ENCODE measurements at places on chromosomes 16 and 17.
A peak's percentile ranks its signal among the peaks of the same experiment; 100 is the strongest.

- peak; percentile 64 for DNase-seq
These were observed 725 bp downstream of the ABCA3 start for GRCh38 chr16:2339521-2340484.

DNA sequence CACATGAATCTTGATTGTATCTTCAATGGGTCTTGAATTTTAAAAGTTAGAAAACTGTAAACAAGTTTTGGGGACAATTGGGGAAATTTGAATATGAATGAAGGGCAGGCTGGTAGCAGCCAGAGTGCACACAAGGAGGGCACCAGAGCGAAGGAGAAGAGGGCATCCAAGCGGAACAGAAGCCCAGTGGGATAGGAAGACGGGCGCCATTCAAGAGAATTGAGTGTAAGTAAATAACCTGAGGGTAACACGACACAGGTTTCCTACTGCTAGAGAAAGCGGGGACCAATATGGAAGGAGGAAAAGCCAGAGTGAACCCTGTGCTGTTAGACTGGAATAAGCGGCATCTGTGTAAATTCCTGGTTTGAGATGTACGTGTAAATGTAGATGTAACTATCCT is 115.1 kb upstream of the CCL2 start:
- DNase-seq, result no peak

DNA sequence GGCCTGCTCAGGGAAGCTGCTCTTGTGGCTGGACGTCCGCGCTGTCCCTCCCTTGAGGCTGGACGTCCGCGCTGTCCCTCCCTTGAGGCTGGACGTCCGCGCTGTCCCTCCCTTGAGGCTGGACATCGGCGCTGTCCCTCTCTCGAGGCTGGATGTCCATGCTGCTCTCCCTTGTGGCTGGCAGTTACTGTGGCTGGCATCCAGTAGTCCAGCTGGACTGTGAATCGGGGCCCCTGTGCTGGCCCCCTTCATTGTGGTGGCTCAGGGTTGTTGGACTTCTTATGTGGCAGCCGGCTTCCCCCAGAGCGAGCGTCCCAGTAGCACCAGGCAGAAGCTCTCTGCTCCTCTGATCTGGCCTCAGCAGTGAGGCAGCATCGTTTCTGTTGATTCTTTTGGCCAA is 141.5 kb downstream of the IRF8 start:
- no peak for DNase-seq

DNA sequence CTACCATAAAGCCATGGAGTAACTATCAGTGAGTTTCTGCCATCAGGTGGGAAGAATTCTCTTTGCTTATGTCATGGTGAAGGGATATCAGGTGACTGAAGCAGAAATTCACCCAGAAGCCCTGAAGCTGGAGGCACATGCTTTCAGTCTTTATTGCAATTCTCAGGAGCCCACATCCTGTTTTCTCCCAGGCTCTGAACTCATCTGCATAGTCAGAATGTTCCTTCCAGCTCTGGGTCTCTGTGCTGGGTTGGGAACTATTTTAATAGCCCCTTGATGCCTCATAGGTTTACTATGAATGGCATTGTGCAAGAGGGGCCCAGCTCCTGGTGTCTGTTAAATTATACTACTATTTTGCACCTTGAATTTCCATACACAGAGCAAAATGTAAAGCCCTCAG is 198.4 kb upstream of the SOX9 start:
- DNase-seq, result no peak

GRCh38 chr17:39757931-39758873 is 20.5 kb downstream of the GRB7 start:
- peak; percentile 64 for DNase-seq

GRCh38 chr17:19805006-19805405 is 56.9 kb upstream of the ALDH3A1 start:
- DNase-seq, result no peak

DNA sequence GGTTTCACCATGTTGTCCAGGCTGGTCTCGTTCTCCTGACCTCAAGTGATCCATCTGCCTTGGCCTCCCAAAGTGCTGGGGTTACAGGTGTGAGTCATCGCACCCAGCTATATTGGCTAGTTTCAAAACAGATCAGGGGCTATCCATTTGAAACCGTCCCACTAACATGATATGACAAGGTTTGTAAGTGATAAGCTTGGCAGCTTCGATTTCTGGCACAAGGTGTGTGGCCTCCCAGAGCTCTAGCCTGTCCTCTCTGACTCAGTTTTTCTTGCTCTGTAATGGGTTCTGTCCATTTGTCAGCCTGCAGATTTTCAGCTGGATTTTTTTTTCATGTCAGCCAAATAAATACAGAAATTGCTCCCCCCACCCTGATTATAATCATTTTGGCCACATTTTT is 31.8 kb upstream of the TENT4B start:
- no peak for DNase-seq

GRCh38 chr17:31907342-31907962 is 5.9 kb upstream of the UTP6 start:
- DNase-seq, result no peak

GRCh38 chr16:8070506-8070905 is 519.8 kb downstream of the TMEM114 start:
- no peak for DNase-seq

GRCh38 chr17:71869841-71870545 is 250.8 kb upstream of the SOX9 start:
- DNase-seq, result no peak

DNA sequence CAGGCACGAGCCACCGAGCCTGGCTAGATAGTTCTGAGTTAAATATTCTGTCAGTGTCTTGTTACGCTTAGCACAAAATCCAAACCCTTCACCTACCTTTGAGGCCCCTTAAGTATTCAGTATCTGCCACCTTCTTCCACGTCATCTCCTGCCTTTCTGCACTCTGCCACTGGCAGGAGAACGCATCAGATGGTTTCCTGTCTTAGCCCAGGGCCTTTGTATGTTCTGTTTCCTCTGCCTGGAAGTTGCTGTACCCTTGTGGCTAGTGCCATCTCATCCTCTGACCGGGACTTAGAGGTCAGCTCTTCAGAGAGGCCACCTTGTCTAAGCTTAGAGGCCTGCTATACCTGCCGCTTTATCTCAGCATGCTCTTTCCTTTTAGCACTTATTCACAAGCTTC is 67.5 kb upstream of the LGALS9 start:
- no peak for DNase-seq

DNA sequence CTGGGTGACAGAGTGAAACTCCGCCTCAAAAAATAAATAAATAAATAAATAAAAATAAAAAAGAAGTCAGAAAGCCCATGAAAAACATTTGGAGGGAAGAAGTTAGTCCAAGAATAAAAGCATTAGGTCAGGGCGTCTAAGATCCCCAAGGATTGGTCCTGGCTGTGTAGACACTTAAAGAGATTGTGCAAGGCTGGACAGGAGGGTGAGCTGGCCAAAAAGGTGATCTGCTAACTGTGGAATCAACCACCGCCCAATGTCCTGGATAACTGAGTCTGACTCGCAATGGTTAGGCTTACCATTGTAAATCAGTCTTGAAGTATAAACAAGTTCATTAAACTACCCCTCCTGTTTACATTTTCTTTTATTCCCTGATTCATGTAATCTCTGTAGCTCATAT is 8.8 kb upstream of the ABCA8 start:
- DNase-seq, result no peak

DNA sequence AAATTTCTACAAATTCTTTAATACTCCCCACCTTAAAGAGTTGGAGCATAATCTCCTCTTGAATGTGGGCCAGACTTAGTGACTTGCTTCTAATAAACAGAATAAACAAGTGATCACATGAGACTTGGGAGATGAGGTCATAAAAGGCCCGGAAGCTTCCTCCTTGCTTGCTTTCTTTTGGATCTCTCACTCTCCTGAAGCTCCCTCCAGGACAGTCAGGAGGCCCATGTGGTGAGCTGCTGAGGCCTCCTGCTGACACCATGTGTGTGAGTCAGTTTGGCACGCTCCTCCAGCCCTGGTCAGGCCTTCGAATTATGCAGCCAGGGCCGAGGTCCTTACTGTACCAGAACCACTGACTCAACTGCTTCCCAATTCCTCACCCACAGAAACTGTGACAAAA is 53.2 kb downstream of the NDEL1 start:
- DNase-seq, result no peak

DNA sequence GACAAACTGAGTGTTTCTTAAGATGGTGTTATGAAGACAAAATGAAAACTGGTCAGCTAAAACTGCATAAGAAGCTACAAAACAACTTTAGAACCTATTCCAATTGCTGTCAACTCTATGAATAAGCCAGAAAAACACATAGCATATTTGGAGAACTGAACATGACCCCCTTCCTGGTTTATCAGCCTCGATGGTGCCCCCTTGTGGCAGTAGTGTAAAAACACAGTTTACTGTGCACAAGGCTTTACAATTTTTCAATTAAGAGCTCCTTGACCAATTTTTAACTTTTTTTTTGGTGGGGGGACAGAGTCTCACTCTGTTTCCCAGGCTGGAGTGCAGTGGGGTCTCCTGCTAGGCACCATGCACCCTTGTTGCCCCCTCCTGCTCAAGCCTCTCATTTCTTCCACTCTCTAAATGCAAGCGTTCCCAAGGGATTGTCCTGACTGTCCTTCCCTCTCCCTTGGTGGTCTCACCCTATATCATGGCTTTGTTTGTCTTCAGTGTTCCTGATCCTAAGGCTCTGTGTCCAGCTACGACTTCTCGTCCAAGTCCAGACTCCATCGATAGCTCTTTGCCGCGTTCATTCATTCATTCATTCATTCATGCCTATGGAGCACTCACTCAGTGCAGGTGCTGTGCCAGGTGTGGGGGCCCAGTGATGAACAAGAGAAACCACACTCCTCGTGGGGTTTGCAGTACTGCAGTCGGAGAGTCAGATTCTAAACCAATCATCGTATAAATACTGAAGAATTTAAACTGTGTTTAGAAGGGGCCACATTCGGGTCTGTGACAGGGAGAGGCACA is 7.5 kb downstream of the EIF1 start:
- peak; percentile 59 for DNase-seq

- no peak for DNase-seq
These were observed 13.3 kb upstream of the SLC6A4 start for GRCh38 chr17:30248786-30249185.

DNA sequence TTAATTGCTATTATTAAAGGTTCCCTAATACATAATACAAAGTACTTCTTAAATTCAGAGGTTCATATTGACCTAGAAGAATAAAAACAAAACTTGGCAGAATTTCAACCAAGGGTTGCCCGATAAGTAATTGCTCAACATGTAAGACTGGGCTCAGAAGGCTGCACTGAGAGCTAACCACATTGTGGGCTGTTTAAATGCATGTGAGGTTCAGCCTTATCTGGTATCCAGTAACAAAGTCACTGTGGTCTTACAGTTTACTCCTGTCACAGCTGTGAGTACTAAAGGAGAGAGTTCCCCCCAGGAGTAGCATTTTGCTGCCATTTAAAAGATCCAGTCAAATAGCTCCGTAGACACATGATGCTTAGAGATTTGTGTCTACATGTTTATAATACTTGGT is 1.6 kb upstream of the DHRS11 start:
- no peak for DNase-seq

GRCh38 chr16:2492292-2492691 is 17.4 kb downstream of the TBC1D24 start:
- DNase-seq, result no peak

- DNase-seq, result no peak
These were observed 101.2 kb upstream of the CACNG5 start for GRCh38 chr17:66733759-66734158.

- DNase-seq, result no peak
These were observed 9.7 kb upstream of the ARL2BP start for GRCh38 chr16:57235128-57236021.

GRCh38 chr16:85681255-85681654 is 7.5 kb downstream of the GINS2 start:
- no peak for DNase-seq

DNA sequence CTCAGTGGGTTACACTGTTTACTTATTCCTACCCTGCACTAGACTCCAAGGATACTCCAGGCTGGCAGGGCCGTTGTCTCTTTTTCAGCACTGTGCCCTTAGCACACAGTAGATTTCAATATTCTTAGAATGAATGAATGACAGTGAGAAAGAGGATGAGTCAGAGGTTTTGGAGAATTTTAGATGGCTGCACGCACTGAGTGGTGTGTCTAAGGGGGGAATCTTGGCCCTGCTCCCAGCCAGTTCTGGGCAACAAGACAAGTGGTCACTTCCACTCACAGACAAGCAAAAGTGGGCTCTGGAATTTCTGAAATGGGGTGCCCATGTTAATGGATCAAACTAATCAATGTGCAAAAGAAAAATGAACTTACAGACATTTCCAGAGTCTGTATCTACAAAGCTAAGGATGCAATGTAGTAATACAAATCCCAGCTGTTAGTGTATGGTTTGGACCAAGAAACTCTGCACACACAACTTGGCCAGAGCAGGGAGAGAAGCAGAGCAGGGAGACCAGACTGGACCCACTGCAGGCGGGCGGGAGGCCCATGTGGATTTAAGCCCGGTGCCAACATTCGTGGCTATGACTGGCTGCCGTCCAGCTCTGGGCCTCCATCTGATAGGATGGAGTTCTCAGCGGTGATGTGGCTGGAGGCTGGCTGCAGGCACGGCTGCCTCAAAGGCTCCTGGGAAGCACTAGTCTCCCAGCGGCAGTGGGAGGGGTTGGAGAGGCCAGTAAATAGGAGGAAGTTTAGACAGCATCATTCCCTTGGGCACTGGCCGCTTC is 95.6 kb upstream of the CDYL2 start:
- no peak for DNase-seq

GRCh38 chr17:79587421-79587820 is 23.4 kb downstream of the RBFOX3 start:
- no peak for DNase-seq

- DNase-seq, result no peak
These were observed 16.8 kb downstream of the AKTIP start for GRCh38 chr16:53486230-53486629.

DNA sequence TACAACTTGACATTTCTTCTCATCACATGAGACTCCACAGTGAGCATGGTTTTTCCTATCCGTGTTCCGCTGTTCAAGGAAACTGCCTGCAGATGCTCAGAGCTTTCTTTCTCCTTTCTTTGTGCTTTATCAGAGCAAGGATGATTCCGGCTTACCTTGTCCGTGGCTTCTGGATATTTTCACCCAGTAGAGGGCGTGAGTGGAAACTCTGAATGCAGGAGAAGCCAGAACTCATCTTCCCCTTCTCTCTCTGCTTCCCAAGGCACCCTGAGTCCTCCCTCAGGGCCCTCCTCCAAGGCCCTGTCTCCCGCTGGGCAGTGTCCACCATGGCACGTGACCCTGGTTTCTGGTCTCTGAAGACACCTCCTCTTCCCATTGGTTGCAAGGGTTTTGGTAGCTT is 721.1 kb upstream of the RBFOX1 start:
- no peak for DNase-seq

GRCh38 chr17:58121925-58122324 is 26.3 kb upstream of the OR4D1 start:
- peak; percentile 27 for DNase-seq

GRCh38 chr16:4313563-4314531 is 2.0 kb upstream of the GLIS2 start:
- DNase-seq, result no peak

DNA sequence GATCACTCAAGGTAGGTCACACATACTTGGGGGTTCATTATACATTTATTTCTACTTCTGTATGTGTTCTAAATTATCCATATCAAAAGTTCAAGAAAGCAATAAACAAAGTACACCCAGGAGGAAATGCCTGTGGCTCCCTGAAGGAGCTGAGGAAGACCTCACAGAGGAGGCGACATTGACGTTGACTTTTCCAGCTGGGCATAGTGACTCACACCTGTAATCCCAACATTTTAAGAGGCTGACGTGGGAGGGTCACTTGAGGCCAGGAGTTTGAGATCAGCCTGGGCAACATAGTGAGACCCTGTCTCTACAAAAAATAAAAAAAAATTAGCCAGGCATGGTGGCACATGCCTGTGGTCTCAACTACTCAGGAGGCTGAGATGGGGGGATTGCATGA is 16.3 kb downstream of the ITGAD start:
- DNase-seq, result no peak

GRCh38 chr17:65385071-65385470 is 176.4 kb downstream of the AXIN2 start:
- DNase-seq, result no peak

Data from activated T-cell treated with anti-CD3 and anti-CD28 coated beads, Interleukin-2, amount 50 U/mL, for 1 hour (primary cell).